Renal cortical epithelial cell (primary cell): ENCODE measurements at places on chromosomes 16 and 17. TPM values are rescaled to one million over a fixed set of nuclear protein-coding genes. Genes with fewer than 3 reads are reported as not detected.
A peak's percentile ranks its signal among the peaks of the same experiment; 100 is the strongest.

Gene GFER
- 8.7 and 10.1 TPM in 2 replicates for total RNA-seq

Gene CAPN15
- total RNA-seq: 41.7 and 82.0 TPM in 2 replicates

Gene HLF
- total RNA-seq: 0.52 and 1.9 TPM in 2 replicates

Gene EFCAB5
- total RNA-seq: 4.7 TPM in 2 replicates

Gene SAT2
- total RNA-seq: 16.8 and 29.6 TPM in 2 replicates

Gene CHD9NB
- total RNA-seq: 0.52 and 6.6 TPM in 2 replicates

Gene SCPEP1
- 14.6 and 21.6 TPM in 2 replicates for total RNA-seq

Gene NTHL1
- 11.4 and 24.5 TPM in 2 replicates for total RNA-seq

Gene PPP1R1B
- 0.15 TPM in 1 of 2 replicates, not detected in the other for total RNA-seq

Gene KRTAP17-1
- not detected in 2 replicates for total RNA-seq

Gene PRRT2
- 0.25 and 0.35 TPM in 2 replicates for total RNA-seq

Gene PRSS27
- 0.85 and 1.7 TPM in 2 replicates for total RNA-seq

Gene PIK3R6
- total RNA-seq: not detected in 2 replicates

Gene SLC13A5
- total RNA-seq: not detected in 2 replicates

Gene OTOA
- total RNA-seq: 0.10 TPM in 1 of 2 replicates, not detected in the other

DNA sequence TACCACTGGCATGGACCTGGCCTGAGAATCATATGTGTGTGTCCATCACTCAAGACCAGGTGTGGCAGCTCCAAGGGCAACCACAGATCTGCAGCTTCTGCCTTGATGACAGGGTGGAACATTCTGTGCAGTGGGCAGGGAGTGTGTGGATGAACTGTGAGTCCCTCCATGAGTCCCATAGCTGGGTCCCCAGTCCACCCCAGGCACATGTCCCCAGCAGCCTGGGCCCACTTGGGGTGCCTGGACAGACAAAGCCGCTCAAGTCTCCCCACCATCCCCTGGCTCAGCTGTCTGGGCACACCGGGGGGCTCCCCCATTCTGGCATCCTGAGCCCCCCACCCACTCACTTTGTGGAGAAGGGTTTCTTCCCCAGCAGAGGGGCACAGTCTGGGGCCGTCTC is 4.6 kb upstream of the KRT16 start:
- DNase-seq: no peak

GRCh38 chr17:80918731-80919130 is 72.9 kb upstream of the CHMP6 start:
- DNase-seq: no peak

- DNase-seq: no peak
These were observed 19.8 kb downstream of the ANKFN1 start for GRCh38 chr17:56173026-56173425.

GRCh38 chr16:66590322-66590721 is 11.1 kb downstream of the CMTM2 start:
- no peak for DNase-seq

- no peak for DNase-seq
These were observed 139.7 kb downstream of the AATF start for GRCh38 chr17:37088459-37088858.

DNA sequence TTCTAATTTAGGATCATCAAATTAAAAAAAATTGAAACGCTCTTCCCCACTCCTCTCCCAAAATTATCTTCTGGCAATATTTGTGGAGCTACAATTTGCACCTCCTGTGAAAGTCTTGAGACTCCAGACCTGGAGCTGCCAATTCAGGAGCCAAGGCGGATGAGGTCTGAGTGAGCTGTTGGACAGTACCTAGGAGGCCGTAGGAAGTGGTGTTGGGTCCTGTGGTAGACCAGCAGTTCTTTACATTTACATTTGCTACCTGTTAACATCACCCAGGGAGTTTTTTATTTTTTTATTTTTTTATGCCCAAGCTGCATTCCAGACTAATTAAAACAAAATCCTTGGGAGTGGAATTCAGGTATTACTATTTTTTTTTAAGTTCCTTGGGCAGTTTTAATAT is 271.0 kb downstream of the PHKB start:
- DNase-seq: no peak

DNA sequence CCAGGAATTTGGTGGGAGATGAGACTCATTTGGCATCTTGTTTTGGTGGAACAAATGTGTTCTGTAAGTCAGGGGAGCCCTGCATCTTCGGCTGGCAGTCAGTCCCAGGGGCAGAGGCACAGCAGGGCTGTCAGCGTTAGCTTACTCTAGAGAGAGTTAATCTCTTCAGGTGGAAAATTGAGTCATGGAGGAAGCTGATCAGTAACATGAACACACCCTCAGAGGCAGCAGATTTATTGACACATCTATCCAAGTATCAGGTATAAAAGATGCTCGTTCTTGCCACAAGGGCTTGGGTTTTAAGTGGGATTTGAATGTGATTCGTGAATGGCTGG is 55.2 kb downstream of the EPN2 start:
- no peak for DNase-seq

GRCh38 chr17:78040440-78041385 is 82.2 kb downstream of the TNRC6C start:
- no peak for DNase-seq

DNA sequence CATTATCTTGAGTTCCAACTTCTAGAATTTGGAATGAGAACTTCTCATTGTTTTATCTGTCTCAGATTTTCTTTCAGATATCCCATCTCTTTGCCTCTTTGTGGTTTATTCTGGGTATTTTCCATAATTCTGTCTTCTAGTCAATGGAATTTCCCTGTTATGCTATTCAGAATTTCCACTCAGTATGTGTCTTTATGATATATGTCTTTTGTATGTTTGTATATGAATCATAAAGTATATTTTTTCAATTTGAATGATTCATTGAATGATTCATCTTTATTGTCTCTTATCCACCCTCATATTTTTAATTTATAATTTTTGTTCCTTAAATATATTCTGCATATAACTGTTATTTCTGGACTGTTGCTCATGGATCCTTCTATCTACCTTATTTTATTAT is 729.7 kb upstream of the GOT2 start:
- no peak for DNase-seq

- peak; percentile 43 for DNase-seq
These were observed 9.8 kb downstream of the HLF start for GRCh38 chr17:55274355-55275255.

DNA sequence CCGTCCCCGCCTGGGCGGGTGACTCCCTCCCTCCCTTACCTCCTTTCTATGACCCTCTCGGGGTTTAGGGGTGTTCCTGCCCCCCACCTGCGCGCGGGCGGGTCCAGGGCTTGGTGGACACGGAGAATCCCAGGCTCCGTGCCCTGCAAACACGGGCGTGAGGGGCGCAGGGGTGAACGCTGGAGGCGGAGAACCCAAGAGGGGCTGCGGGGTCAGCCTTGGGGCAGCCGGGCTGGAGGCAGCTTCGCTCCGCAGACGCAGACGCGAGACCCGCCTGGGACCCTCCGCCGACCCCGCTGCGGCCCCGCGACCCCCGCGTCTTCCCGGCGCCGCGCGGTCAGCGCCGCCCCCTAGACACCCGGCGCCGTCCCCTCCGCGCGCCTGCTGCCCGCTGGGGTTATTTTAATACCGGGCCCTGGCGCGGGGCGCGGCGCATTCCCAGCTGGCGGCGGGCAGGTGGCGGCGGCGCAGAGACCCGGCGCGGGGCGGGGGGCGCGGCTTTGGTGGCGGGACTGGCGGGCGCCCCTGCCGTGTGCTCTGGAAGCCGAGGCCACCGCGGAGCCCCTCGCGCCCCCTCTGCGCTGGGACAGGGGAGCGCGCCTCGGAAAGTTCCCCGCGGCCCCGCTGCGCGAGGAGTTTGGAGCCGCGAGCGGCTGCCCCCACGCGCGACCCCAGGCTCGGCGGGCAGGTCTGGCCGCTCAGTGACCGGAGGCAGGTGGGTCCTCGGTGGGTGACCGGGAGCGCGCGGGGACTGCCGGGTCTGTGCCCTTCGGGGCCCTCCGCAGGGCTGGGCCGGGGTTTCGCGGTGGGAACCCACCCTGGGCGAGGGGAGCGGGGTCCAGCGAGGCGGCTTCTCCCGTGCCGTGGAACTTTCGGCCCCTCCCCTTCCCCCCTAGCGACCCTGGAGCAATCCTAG is at the start of gene UTS2R:
TSS of gene UTS2R (plus strand) at position 433 of the 916 bp plus-strand sequence. CDS start 2,560 bp downstream, outside the sequence.
- no peak for DNase-seq

GRCh38 chr16:10933865-10934264 is 8.4 kb downstream of the DEXI start:
- DNase-seq: no peak

GRCh38 chr16:78364556-78364880 is 265.1 kb downstream of the WWOX start:
- DNase-seq: no peak

DNA sequence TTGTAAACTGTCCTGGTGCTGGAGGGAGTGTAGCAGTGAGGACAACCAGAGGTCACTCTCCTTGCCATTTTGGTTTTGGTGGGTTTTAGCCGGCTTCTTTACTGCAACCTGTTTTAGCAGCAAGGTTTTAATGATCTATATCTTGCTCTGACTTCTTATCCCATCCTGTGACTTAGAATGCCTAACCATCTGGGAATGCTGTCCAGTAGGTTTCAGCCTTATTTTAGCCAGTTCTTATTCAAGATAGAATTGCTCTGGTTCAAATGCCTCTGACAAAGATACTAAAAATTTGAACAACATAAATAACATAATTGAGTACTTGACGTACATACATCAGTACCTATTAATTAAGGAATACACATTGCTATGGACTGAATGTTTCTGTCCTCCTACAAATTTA is 93.3 kb upstream of the TOM1L1 start:
- peak; percentile 6 for DNase-seq

DNA sequence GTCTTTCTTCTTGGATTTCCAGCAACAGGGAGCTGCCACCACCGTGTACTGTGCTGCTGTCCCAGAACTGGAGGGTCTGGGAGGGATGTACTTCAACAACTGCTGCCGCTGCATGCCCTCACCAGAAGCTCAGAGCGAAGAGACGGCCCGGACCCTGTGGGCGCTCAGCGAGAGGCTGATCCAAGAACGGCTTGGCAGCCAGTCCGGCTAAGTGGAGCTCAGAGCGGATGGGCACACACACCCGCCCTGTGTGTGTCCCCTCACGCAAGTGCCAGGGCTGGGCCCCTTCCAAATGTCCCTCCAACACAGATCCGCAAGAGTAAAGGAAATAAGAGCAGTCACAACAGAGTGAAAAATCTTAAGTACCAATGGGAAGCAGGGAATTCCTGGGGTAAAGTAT is 389.0 kb downstream of the MAF start:
- DNase-seq: no peak

GRCh38 chr16:25689137-25689836 is 2.5 kb upstream of the HS3ST4 start:
- no peak for DNase-seq

DNA sequence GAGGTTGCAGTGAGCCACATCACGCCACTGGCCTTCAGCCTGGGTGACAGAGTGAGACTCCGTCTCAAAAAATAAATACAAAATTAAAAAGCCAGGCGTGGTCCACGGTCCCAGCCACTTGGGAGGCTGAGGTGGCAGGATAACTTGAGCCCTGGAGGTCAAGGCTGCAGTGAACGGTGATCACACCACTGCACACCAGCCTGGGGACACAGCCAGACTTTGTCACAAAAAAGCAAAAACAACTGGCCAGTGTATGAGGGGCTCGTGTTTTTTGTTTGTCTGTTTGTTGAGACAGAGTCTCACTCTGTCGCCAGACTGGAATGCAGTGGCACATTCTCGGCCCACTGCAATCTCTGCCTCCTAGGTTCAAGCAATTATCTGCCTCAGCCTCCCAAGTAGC is 1.2 kb upstream of the UBB start:
- DNase-seq: no peak

- no peak for DNase-seq
These were observed 40.8 kb downstream of the NUP88 start for GRCh38 chr17:5378566-5379207.

DNA sequence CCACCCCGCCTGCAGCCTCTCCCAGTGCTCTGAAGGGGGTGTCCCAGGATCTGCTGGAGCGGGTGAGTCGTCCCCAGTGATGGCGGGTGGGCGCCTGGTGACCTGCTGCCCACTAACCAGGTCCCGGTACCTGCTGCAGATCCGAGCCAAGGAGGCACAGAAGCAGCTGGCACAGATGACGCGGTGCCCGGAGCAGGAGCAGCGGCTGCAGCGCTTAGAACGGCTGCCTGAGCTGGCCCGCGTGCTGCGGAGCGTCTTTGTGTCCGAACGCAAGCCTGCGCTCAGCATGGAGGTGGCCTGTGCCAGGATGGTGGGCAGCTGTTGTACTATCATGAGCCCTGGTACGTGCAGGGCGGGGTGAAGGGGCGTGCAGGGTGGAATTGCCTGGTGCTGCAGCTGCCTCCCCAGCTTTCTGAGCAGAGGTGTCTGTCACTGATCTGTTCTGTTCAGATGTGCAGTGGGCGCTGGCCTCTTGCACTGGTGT is 3.6 kb downstream of the CDT1 start:
- DNase-seq: no peak

- no peak for DNase-seq
These were observed 55.4 kb upstream of the CHMP6 start for GRCh38 chr17:80936218-80936617.

DNA sequence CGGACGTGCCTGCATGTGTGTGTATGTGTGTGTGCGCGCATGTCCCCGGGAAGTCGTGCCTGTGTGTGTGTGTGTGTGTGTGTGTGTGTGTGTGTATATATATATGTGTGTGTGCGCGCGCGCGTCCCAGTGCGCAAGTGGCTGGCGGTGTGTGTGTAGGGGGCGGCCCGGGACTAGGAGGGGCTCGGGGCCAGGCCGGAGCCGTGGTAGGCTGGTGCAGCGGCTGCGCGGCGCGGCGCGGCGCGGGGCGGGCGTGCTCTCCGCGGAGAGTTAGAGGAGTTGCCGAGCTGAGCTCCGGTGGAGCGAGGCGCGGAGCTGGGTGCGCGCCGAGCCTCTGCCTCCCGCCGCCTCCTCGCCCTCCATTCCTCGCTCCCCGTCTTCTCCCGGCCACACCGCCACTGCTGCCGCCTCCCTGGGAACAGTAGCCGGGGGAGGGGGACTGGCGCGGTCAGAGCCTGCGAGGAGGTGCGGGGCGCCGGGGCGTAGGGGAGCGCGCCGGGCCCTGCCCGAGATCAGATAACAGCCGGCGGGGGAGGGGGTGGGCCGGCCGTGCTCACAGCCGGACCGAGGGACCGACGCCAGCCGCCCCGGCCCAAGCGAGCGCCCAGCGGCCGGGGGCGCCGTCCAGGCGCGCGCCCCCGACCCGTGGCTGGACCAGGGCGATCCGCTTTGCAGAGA is at the start of gene KCNJ12:
TSS of gene KCNJ12 (plus strand) at position 277 of the 678 bp plus-strand sequence. CDS start 38,986 bp downstream, outside the sequence.
- no peak for DNase-seq

DNA sequence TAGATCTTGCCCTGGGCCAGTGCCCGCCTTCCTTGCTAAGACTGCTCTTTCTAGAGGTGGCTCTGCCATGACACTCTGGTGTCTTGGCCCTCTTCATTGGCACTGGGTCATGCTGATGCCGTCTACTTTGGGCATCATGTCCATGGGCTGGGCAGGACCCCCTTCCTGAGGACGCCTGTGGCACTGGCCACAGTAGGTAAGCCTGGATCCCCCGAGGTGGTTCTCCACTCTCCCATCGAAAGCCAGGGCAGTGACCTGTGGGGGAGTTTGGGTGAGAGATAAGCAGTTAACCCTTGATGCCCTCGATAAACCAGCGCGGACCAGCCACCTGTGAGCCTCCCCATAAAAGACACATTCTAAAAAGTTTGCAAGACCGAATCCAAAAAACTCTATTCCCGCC is 20.0 kb upstream of the ITGB4 start:
- no peak for DNase-seq

DNA sequence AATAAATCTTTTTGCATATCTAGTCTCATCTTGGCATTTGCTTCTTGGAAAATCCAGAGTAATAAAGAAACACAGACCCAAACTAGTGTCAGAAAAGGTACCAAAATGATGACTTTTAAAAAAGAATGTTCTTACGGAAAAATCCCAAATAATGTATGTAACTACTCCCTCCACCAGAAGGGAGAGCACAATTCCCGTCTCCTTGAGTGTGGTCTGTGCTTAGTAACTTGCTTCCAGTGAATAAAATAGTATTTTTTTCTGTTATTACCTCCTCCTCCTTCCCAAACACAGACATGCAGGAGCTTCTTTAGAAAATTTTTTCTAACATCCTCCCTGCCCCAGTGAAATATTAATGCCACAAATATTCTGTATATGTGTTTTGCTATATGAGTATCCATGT is 358.1 kb downstream of the ZFHX3 start:
- no peak for DNase-seq
